ENCODE measurements at places on chromosomes 6 and 20.

DNA sequence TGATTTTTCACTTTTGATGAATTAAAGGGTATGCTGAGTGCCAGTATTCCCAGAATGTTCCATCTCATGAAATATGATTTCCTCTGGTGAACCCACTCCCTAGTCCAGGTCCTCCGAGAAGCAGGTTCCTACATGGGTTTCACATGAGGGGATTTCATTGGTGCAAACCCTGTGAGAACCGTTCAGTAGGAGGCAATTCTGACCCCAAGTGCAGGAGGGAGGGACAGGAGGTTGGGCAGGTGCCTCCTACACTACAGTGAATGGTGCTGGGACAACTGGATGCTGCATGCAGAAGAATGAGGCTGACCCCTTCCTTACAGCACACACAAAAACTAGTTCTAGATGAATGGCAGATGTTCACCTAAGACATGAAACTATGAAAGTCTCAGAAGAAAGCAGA is 5.1 kb upstream of the ULBP2 start:
- DNase-seq, result no peak

- no peak for DNase-seq
These were observed 21.3 kb upstream of the CST3 start for GRCh38 chr20:23658989-23659609.

DNA sequence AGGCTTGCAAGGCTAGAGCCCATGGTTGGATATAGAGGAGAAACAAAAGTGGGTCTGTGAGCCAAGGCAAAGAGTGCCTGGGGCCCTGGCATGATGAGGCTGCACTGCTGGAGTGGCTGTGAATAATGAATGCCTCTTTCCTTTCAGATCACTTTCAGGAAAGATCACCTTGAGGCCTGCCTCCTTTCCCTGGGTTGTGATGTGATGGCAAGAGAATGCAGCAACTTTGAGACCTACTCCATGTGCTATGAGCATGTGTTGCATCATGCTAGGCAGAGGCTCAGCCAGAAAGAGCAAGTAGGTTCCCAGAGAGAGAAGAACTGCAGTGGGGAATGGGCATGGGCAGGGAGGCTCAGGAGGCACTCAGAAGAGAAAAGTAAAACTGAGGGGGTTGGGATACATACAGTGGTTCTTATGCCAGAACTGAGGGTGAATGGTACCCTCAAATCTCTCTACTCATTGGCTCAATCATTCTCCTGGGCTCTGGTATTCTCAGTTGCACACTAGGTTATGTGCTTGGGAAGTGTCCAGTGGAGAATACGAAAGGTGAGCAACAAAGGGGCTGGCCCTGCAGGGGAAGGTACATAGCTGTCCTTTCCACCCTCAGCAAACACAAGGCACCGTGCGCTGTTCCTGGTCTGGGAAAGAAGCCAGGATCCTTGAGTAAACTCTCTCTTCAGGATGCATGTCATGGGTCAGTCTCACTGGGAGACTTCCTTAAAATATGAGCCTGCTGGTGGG is 45.9 kb downstream of the CD164 start:
- no peak for DNase-seq

DNA sequence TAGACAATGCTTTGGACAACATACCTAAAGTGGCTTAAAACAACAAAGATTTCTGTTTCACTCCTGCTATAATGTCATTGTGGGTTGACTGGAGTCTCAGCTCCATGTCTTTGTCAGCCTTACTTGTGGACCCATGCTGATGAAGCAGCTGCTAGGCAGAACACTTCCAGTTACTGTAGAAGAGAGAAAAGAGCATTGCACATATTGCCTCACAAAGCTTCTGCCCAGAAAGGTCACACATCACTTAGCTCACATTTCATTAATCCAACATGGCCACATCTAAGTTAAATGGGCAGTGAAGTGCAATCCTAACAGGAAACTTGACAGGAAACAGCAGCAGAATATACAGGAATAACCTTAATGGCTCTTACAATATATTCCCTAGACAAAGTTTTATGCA is 480.5 kb upstream of the HTR1E start:
- DNase-seq, result no peak

- no peak for DNase-seq
These were observed 3.2 kb downstream of the SLC17A9 start for GRCh38 chr20:62955519-62956386.

DNA sequence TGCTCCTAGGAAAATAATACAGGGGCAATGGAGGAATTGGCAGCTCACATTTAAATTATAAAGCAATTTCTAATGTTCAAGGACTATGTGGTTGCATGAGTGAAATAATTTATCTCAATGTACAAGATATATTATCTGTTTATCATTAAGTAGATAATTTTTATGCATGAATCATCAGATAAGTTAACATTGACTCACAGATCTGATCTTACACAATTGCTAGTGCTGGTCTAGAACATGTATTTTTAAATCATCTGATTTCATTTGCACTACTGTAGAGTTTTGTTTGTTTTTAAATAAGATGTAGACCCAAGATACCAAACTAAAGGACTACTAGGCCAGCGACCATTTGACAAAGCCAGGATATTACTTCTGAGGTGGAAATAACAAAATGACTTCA is 199.2 kb downstream of the BMP2 start:
- no peak for DNase-seq

GRCh38 chr6:66533921-66534404 is 826.9 kb upstream of the EYS start:
- DNase-seq, result no peak

- DNase-seq, result no peak
These were observed 39.0 kb upstream of the NEDD9 start for GRCh38 chr6:11271228-11272020.

- DNase-seq, result no peak
These were observed 2.1 kb downstream of the GABRR2 start for GRCh38 chr6:89313006-89313405.

- DNase-seq, result no peak
These were observed 36.2 kb downstream of the ZBTB9 start for GRCh38 chr6:33490621-33491020.

DNA sequence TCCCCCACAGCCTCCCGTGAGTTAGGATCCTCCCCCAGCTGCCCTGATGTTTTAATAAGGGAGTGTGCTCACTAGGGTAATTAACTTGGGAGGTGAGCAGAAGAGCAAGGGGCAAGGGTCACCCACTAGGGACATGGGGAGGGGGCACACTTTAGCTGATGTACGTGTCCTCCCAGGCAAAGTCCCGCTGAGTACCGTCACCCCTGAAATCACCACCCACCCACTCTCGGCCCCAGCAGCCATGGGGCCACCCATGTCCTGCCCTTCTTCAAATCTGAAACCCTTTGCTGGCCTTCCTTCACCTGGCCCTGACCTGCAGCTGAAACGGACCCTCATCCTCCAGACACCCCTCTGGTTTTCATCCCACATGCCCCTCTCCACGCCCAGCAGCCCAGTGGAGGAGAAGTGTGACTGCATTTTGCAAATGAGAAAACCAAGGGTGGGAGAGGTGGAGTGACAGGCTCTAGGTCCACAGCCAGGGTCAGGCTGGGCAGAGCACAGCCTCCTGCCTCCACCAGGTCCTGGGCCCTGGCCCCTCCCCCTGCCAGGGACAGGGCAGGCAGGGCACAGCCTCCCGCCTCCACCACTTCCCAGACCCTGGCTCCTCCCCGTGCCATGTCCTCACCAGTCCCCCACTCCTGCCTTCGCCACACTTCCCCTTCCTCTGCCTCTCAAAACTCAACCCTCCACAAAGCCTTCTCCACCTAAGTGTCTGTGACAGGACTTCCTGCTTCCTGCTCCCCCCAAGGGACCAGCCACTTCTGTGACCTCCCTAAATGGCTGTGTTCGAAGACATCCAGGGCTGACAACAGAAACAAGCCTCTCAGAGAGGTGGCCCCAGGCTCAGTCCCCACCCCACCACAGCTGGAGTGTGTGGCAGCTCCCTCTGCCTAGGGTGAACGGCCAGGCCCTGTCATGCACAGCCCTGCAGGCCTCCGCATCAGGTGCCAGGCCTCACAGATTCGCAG is 15.1 kb downstream of the ACSS1 start:
- no peak for DNase-seq

DNA sequence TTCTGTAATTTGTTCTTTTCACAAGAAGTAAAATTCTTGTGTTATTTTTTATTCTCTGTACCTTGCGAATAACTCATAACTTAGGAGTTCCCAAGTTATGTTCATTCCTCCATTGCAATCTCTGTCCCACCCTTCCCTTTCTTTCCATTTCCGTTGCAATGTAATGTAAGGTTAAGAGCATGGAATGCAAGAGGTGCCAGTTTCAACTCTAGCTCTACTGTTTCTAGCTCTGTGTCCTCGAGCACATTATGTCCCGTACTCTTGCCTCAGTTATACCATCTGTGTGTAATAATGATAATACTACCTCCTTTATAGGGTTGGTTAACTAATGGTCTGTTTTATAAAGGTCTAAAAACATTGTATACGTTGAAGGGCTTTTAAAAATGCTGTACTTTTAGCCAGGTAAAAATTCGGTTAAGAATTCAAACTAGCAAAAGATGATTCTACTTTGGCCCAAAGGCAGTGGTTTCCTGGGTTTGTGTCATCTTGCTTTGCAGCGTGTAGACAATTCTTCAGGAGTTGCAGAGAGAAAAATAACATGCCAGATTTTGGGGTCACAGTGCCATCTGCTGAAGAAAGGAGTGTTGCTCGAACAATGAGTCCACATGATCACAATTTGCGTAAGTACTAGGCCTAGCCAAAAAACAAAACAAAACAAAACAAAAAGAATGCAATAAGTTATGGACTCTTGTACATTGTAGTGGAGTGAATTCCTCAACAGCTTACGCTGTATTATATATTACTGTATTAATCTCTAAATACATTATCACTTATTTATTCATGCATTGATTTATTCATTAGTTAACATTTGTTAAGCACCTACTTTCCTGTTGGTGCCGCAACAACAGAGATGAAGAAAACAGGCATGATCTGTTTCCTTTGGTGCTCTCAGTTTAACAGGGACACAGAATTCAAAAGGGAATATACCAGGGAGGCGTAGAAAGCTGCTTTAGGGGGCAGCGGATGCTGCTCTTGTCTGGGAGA is 10.0 kb upstream of the PFDN4 start:
- no peak for DNase-seq

- no peak for DNase-seq
These were observed 152.9 kb upstream of the DST start for GRCh38 chr6:56795466-56796195.

DNA sequence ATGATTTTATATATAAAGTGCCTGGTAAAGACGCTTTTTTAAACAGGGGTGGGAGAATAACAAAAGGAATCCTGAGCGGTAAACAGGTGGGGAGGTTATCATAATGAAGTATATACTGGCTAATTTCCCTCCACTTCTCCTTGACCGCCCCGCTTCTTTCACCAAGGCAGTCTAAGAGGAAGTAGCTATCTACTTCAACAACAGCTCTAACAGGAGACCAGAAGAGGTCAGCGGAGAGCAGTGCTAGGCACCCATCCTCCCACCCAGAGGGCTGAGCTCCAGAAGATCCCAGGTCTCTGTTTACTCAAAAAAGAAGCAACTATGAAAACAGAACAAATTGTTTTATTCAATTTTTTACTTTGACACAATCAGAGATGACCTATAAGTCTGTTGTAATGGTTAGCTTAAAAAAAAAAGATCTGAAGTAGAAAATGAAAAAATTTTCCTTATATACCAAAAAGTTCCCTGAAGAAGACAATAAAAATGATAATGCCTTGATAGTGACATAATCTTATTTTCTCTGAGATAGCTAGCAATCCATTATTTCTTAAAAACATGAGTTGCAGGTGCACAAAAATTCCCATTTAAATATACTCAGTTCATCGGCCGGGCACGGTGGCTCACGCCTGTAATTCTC is 141.1 kb downstream of the PDSS2 start:
- DNase-seq, result no peak

DNA sequence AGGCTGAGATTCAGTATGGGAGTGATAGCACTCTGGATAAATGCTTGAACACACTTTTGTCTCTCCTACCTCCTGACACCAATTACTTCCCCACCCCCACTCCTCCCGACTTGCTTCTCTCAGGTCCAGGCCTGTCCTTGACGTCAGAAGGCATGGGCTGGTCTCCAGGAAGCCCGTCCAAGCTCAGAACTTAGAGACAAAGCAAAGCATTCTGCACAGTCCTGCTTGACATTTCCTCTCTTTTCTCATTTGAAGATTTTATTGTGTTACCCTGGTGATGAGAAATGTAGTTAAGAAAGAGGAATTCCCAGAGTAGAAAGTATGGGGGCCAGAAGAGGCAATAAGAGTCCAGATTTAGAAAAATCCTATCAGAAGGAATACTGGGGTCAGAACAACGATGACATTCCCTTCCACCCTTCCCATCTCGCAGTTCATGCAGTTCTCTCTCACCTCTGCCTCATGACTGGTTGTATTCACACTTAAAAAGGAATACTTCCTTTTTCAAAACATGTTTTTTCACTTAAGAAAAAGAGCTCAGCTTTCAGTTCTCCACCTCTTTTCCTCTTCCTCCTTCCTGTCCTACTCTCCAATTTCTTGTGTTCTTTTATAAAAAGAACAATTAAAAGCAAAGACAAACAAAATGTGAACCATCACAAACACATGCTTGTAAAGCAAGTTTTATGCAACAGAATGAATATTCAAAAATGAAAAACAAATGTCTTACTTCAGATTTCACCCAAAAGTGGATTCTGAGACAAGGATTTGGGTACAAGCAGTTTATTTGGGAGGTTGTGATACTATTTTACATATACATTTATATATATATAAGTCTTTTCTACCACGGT is 18.5 kb upstream of the FAM184A start:
- no peak for DNase-seq

DNA sequence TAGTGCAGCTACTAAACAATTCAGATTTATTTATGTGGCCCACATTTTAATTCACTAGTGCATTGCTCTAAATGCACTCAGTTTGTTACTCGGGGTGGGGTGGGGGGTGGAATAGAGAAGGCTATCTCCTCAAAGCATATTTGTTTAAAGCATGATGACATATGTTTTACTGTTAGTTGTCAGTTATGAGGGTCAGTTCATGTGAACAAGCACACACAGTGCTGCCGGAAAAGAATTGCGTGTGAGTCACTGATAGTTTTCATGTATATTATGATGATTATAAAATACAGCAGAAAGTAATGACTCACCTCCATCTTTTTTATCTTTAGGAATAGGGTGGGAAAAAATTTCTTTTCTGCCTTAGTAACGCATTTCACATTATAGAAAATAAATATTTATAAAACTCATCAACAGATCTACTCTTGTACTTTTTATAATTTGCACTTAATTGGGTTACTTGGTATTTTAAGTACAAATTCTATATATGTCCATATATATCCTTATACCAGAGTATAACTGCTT is 42.2 kb upstream of the STXBP5 start:
- DNase-seq, result no peak

- DNase-seq, result no peak
These were observed 106.1 kb upstream of the ASF1A start for GRCh38 chr6:118787724-118788423.

Data from stimulated activated CD8-positive, alpha-beta memory T cell treated with anti-CD3 and anti-CD28 coated beads, Interleukin-15, amount 100 ng/mL, for 24 hours (primary cell).